ENCODE measurements at places on chromosomes 5 and 9. TPM values are rescaled to one million over a fixed set of nuclear protein-coding genes. Genes with fewer than 3 reads are reported as not detected.

DNA sequence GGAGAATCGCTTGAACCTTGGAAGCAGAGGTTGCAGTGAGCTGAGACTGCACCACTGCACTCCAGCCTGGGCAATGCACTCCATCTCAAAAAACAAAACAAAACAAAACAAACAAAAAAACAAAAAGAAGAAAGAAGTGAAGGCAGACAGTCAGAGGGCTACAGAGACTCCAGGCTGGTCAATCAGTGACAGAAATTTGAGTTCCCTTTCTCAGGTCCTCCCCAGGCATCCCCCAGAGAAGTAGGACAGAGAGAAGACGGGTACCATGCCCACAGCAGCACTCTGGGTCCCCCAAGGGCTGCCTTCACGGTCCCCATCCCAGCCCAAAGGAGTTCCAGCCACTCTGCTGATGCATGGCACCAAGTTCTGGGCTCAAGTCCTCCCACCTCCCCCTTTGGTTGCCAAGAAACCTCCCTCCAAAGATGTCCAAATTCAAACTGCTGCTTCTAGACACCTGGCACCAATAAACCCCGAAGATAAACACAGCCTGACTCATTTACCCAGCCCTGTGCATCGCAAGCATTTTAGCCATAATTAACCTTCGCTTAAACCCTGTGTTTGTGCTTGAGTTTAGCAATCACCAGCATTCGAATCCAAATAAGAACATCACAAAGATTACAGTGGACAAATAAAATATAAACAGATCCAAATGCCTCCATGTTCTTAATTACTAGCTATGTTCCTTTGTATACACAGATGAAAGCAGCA, 24.0 kb downstream of the SEMA4D start:
- no peak overlapping the region for H3K4me3 ChIP-seq
- no peaks in the 10 kb centered on the region for H3K27me3 ChIP-seq
- no peak for DNase-seq
- H3K27ac ChIP-seq: no peak overlapping the region

- H3K27ac ChIP-seq: no peak overlapping the region
- no peaks in the 10 kb centered on the region for H3K36me3 ChIP-seq
- H3K4me1 ChIP-seq: peaks cover 20% of the 10 kb centered on the region
- H3K27me3 ChIP-seq: no peaks in the 10 kb centered on the region
- no peak for DNase-seq
Observed at GRCh38 chr5:173826086-173826427, 62.1 kb upstream of the CPEB4 start.

DNA sequence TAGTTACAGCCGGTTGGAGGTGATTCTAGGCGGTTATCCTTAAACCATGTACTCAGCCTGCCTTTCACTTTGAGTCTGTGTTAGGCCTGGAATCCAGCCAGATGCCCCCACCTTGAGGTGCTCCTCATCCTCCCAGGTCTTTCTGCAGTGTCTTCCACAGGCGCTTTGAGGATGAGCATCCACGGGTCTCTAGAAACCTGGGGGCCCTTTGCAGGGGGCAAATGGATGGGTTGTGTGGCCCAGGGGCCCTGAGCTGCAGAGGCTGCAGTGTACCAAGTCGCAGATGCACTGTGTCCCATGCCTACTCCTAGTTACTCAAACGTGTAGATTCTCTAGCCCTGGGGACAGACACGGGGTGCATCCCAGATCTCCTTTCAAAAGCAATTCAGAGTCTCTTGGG, 242.1 kb upstream of the IRX1 start:
- H3K4me3 ChIP-seq: no peak overlapping the region
- no peaks in the 10 kb centered on the region for H3K27me3 ChIP-seq
- H3K4me1 ChIP-seq: no peaks in the 10 kb centered on the region

- no peak overlapping the region for H3K4me3 ChIP-seq
- no peak overlapping the region for H3K27ac ChIP-seq
- DNase-seq: no peak
Observed at GRCh38 chr9:130785053-130785452, 50.0 kb upstream of the ABL1 start.

DNA sequence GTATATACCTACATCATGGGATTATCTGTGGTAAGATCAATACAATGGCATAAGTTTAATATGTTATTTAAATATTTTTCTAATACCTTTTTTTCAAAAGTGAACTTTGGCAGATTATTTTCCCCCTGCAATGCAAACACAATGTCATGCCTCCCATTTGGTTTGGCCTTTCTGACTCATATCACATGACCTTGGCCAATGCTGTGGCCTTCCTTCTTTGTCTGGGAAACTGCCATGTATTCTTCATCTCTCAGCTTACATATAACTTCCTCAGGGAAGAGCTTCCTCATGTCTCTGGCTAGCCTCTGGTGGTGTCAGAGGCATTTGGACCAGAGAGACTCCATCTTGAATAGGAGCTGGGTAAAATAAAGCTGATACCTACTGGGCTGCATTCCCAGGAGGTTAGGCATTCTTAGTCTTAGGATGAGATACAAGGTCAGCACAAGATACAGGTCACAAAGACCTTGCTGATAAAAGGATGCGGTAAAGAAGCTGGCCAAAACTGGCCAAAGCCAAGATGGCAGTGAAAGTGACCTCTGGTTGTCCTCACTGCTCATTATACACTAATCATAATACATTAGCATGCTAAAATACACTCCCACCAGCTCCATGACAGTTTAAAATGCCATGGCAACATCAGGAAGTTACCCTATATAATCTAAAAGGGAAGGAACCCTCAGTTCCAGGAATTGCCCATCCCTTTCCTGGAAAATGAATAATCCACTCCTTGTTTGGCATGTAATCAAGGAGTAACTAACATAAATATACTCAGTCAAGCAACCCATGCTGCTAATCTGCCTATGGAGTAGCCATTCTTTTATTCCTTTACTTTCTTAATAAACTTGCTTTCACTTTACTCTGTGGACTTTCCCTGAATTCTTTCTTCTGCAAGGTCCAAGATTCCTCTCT, 76.0 kb downstream of the C9orf153 start:
- no peaks in the 10 kb centered on the region for H3K36me3 ChIP-seq
- no peak overlapping the region for H3K27ac ChIP-seq
- no peaks in the 10 kb centered on the region for H3K27me3 ChIP-seq
- no peaks in the 10 kb centered on the region for H3K4me1 ChIP-seq
- H3K4me3 ChIP-seq: no peak overlapping the region
- DNase-seq: no peak

GRCh38 chr9:86443992-86444391, 89.8 kb upstream of the TUT7 start:
- DNase-seq: no peak
- H3K27ac ChIP-seq: no peak overlapping the region
- no peaks in the 10 kb centered on the region for H3K4me1 ChIP-seq
- no peaks in the 10 kb centered on the region for H3K36me3 ChIP-seq
- H3K4me3 ChIP-seq: no peak overlapping the region
- H3K27me3 ChIP-seq: no peaks in the 10 kb centered on the region

DNA sequence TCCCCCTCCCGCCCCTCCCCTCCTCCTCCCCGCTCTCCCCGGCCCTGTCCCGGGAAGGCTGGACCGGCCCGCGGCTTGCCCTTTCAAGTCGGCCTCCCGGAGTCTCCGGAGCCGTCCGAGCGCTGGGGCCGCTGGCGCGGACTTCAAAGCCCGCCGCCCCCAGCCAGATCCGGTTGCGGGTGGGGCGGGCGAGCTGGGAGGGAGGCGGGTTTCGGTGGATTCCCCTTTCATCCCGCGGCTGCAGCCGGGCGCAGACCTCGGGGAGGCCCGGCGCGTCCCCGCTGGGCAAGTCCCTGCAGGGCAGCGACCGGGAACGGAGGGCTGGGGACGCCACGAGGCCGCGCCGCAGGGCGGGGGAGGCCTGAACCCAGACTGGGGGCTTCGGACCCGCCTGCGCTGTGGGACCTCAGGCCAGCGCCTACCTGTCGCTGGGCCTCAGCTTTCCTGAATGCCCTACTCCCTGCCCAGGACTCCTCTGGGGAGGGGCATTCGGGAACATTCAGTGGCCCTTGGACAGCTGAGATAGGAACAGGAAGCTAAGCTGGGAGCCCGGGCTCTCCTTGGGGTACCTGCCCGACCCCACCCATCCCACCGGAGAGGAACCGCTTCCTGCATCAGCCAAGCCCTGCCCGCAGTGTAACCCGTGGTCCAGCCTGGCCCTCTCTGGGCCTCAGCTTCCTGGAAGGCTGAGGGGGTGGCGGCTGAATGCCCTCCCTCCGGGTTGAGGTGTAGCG, 23.4 kb downstream of the C9orf50 start:
- no peaks in the 10 kb centered on the region for H3K27me3 ChIP-seq
- H3K4me1 ChIP-seq: peaks cover 36% of the 10 kb centered on the region
- H3K4me3 ChIP-seq: peak overlapping the region; percentile 59

- no peaks in the 10 kb centered on the region for H3K36me3 ChIP-seq
- no peak overlapping the region for H3K4me3 ChIP-seq
- H3K27ac ChIP-seq: no peak overlapping the region
- DNase-seq: no peak
- H3K27me3 ChIP-seq: peaks cover 48% of the 10 kb centered on the region
Observed at GRCh38 chr9:136140966-136141365, 22.3 kb upstream of the TMEM250 start.

DNA sequence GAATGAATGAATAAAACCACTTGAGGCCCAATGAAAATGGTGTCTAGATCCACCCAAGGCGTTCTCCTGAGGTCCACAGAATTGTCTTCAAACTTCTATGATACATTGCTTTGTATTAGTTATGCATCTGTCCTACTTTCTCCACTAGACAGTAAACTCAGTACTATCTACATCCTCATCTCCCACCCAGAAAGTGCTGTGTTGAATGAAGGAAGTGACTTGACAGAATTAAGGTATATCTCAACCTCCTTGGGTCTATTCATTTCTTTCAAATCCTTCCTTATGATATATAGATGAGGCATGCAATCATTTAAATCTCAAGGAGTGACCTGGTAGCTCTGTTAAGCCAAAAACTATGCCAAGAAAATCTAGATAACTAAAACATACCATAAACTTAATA, 15.7 kb upstream of the PDCL start:
- peaks cover 38% of the 10 kb centered on the region for H3K36me3 ChIP-seq
- H3K27me3 ChIP-seq: no peaks in the 10 kb centered on the region

DNA sequence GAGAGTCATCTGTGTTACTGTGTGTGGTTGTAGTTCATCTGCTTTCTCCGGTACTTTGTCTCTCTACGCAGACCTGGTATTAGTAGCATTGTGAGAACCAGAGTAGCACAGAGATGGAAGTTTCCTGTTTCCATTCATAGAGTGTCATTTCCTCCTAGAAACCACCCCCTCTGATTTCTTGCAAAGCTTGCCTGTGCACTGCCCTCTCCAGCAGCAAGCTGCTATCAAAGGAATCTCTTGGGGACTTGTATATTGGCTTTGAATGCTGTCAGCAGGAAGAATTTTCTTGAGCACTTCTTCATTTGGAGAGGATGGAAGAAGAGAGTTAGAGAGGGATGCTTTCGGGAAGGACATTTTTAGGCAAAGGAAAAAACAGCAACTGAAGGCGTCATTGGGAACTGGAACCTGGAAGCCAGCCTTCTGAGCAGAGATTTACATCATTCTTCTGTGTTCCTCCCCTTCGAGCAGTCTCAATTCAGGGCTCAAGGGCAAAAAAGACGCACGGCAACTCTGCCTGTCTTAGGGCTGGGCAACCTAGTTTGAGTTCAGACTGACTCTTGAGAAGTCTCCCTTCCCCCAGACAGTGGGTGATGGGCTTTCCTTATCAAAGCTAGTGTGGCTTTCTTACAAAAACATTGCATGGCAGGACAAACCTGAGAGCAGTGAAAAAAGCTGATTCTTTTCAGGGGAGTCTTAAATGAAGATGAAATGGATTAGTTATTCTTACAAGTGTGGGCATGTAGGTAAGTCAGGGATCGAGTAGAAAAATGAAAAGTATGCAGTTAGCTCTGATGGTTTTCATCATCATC, 226.3 kb downstream of the AOPEP start:
- H3K27ac ChIP-seq: peak overlapping the region; percentile 63
- no peak overlapping the region for H3K4me3 ChIP-seq
- peaks cover 29% of the 10 kb centered on the region for H3K4me1 ChIP-seq
- H3K36me3 ChIP-seq: no peaks in the 10 kb centered on the region
- H3K27me3 ChIP-seq: no peaks in the 10 kb centered on the region
- DNase-seq: no peak

DNA sequence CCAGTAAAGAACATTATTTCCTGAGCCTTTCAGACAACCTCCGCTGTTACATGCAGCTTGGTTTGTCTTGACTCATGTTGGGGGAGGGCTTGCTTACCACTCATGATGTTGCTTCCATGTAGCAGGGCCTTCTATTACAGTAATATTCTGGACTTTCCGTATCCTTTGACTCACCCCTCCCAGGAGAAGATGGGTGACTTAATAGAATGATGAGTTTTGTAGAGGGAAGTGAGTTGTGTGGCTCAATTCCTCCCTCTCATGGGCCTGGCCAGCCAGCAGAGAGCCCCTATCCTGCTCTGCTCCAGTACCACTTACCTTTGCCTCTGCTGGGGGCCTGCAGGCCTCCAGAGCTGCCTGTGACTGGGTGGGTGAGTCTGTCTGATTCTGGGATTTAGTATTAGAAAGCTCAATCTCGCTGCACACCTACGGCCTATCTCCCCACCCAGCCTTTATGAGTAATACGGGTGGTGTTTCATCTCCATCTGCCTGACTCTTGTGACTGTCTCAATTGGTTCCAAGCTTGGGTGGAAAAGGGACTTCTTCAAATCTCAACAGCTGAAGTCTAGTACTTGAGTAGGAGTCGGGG, 52.6 kb upstream of the KLF9 start:
- no peaks in the 10 kb centered on the region for H3K27me3 ChIP-seq
- no peaks in the 10 kb centered on the region for H3K36me3 ChIP-seq
- no peak overlapping the region for H3K4me3 ChIP-seq

- no peak overlapping the region for H3K4me3 ChIP-seq
- H3K4me1 ChIP-seq: no peaks in the 10 kb centered on the region
- H3K27me3 ChIP-seq: no peaks in the 10 kb centered on the region
- H3K36me3 ChIP-seq: no peaks in the 10 kb centered on the region
- no peak for DNase-seq
- no peak overlapping the region for H3K27ac ChIP-seq
Observed at GRCh38 chr5:57509501-57510260, 27.1 kb upstream of the ACTBL2 start.

GRCh38 chr9:2985343-2985742, 141.4 kb upstream of the PUM3 start:
- no peaks in the 10 kb centered on the region for H3K4me1 ChIP-seq
- H3K27ac ChIP-seq: no peak overlapping the region
- H3K27me3 ChIP-seq: no peaks in the 10 kb centered on the region
- no peak overlapping the region for H3K4me3 ChIP-seq

GRCh38 chr9:30522486-30522885, 1862.0 kb upstream of the ACO1 start:
- no peaks in the 10 kb centered on the region for H3K4me1 ChIP-seq
- no peak overlapping the region for H3K27ac ChIP-seq
- H3K4me3 ChIP-seq: no peak overlapping the region
- no peak for DNase-seq
- no peaks in the 10 kb centered on the region for H3K27me3 ChIP-seq
- no peaks in the 10 kb centered on the region for H3K36me3 ChIP-seq

- no peaks in the 10 kb centered on the region for H3K4me1 ChIP-seq
- no peaks in the 10 kb centered on the region for H3K36me3 ChIP-seq
- H3K4me3 ChIP-seq: no peak overlapping the region
Observed at GRCh38 chr5:143879646-143880045, 67.7 kb downstream of the HMHB1 start.

Gene DMGDH
- total RNA-seq: 0.78 TPM

Gene EMB
- 35.3 TPM for total RNA-seq

Gene FOXI1
- total RNA-seq: not detected

Gene TICAM2
- total RNA-seq: 6.9 TPM

Gene ROPN1L
- 1.9 TPM for total RNA-seq

Gene CNOT8
- total RNA-seq: 101 TPM

Gene SLC6A3
- total RNA-seq: 0.52 TPM

Gene PROB1
- 1.9 TPM for total RNA-seq

Gene MEF2C
- total RNA-seq: 51.4 TPM

All from upper lobe of right lung (tissue), 1 donor.